ENCODE measurements at places on chromosomes 2 and 18. TPM values are rescaled to one million over a fixed set of nuclear protein-coding genes. Genes with fewer than 3 reads are reported as not detected.

DNA sequence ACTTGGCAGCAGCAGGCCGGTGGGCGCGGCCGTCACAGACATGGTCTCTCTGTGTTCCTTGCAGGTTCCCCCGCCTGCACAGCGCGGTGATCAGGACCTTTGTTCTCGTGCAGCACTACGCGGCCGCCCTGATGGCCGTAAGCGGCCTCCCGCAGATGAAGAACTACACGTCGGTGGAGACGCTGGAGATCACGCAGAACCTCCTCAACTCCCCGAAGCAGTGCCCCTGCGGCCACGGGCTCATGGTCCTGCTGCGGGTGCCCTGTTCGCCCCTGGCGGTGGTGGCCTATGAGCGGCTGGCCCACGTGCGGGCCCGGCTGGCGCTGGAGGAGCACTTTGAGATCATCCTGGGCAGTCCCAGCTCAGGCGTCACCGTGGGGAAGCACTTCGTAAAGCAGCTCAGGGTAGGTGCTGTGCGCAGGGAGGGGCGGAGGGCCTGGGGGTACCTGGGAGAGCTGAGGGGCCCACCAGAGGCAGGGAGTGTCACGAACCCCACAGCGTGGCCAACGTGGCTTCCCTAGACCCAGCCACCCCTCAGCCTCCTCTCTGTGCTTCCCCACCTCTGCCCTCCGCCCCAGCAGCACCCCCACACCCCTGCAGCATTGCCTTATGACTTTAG, 59.3 kb downstream of the NTSR2 start:
- DNase-seq, result no peak

GRCh38 chr2:174023591-174024523, 58.7 kb upstream of the SP3 start:
- no peak for DNase-seq

GRCh38 chr2:219658196-219658846, 30.9 kb downstream of the SLC4A3 start:
- DNase-seq, result no peak

DNA sequence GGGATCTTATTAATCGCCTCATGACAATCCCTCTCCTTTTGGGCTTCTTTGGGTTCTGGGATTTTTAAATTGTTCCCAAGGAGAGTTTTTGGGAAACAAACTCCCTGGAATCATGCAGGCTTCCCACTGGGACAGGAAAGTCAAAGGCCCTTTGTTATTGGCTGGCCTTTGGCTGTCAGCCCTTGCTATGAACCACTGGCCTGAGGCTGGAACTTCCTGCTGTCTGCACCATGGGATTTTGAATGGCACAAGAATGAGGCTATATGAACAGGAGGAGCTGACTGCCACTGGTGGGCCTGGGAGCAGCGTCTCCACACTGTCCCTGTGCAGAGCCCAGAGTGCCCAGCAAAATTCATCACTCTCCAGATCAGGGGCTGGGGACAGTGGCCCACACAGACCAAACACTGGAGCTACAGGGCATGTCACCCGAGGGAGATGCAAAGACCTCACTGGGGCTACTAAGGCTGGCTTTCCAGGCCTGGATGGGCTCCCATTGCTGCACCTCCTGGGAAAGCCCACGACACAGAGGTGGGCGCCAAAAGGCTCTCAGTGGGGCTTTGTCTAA, 35.7 kb downstream of the STEAP3 start:
- no peak for DNase-seq

GRCh38 chr18:79770826-79771225, 26.9 kb upstream of the KCNG2 start:
- DNase-seq, result no peak

GRCh38 chr2:39080152-39080551, 40.7 kb downstream of the SOS1 start:
- DNase-seq, result no peak

Gene NRP2
- 7.4 TPM for total RNA-seq

Data from NCI-H460 (cell line).